ENCODE measurements at places on chromosomes 13 and 19. TPM values are rescaled to one million over a fixed set of nuclear protein-coding genes. Genes with fewer than 3 reads are reported as not detected.

ERICH6B gene
- total RNA-seq = not detected

MYO16 gene
- 1.1 TPM for total RNA-seq

MARK4 gene
- total RNA-seq = 23.2 TPM

CEACAM8 gene
- total RNA-seq = not detected

ATP4A gene
- not detected for total RNA-seq

ZNF208 gene
- total RNA-seq = 0.70 TPM

ZNF723 gene
- not detected for total RNA-seq

LILRB1 gene
- not detected for total RNA-seq

ENOX1 gene
- total RNA-seq = 13.9 TPM

CLEC17A gene
- total RNA-seq = not detected

PRODH2 gene
- total RNA-seq = not detected

MAG gene
- 0.82 TPM for total RNA-seq

DYRK1B gene
- 18.2 TPM for total RNA-seq

DHDH gene
- total RNA-seq = 0.68 TPM

SPRED3 gene
- 0.35 TPM for total RNA-seq

SLC46A3 gene
- total RNA-seq = 1.4 TPM

IFNL1 gene
- total RNA-seq = not detected

PSG7 gene
- not detected for total RNA-seq

FRY gene
- 1.7 TPM for total RNA-seq

NLRP8 gene
- not detected for total RNA-seq

All from pericardium fibroblast (primary cell).